GM23248 (cell line): ENCODE measurements at places on chromosomes 16 and 17.
A peak's percentile ranks its signal among the peaks of the same experiment; 100 is the strongest.

GRCh38 chr16:71895679-71896365 is 491 bp downstream of the IST1 start:
- DNase-seq = peak; percentile 68

DNA sequence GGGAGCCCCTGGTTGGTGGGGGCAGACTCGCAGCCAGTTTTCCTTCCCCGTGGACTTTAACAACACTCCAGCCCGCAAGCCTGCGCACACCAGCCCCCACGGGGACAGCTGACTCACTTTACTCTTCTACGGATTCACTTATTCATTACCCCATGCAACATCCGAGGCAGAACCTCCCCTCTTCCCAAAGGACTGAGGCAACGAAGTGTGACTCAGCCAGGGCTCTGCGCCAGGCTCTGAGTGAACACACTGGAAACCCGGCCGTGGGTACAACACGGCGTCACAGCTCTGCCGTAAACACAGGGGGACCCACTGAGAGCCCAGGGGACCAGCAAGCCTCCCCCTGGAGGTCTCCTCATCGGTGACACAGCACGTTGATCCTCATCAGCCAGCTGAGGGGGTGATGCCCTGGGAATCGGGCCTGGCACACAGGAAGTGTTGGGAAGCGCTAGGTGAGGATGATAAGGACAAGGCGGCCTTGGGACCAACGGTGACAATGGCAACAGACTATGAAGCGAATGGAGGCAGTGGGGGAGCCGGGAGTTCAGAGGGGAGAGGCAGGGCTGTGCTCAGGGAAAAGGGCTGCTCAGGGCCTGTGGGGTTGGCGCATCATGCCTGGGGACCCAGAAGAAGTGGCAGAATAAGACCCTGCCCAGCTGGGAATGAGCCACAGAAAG is 14.6 kb downstream of the COTL1 start:
- peak; percentile 99 for DNase-seq

DNA sequence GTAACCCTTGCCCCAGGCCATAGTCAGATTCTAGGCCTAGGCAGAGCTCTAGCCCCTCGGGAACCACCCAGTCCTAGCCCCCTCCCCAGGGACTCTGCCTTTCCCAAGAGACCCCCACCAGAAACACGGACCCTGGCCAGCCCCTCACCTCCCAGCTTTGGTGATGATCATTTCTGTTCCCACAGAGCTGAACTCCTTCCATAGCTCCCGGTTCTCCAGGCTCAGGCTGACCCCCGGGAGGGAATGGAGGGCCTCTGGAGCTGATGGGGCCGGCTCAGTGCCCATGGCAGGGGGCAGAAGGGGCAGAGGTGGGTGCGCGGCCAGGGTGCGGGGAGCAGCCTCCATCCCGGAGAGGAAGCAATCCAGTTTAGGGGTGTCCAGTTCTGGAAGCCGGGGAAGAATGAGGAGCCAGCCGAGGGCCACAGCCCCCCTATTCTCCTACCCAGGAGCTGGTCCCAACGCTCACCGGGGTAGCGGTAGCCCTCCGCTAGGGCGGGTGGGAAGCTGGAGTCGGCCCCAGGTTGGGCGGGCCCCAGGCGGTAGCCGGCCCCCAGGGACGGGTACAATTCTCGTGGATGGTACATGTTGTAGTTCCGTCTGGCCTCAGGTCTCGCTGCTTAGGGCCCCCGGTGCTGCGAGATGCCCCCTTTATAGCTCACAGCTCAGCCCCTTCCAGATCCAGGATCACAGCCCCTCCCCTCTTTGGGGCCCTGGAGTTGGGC is 953 bp downstream of the TBX6 start:
- no peak for DNase-seq

GRCh38 chr16:13110124-13110796 is 208.9 kb downstream of the SHISA9 start:
- DNase-seq = no peak

- DNase-seq = peak; percentile 87
These were observed 55.5 kb upstream of the DLX4 start for GRCh38 chr17:49913226-49914095.
